Esophagus squamous epithelium (tissue), 5 donors: ENCODE measurements at places on chromosomes 11 and 22.

DNA sequence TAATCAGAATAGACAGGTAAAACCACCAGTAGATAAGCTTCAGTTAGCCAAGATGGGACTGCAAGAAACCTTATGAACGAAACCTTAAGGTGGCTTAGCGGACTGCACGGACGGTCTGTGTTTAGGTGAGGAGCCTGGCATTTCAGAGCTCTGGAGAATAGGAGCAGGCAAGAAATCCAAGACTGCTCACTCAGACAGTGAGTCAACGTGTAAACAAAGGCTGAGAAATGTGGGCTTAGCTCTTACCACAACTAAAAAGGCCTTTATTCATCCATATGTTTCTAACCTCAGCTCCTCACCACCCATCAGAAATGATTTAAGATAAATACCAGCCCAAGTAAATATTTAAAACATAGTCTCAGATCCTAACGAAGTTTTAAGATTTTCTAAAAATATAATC lies 657.7 kb downstream of the OPCML start:
- no peaks in the 10 kb centered on the region for H3K36me3 ChIP-seq
- DNase-seq: no peak
- H3K27ac ChIP-seq: no peak overlapping the region
- H3K4me3 ChIP-seq: no peak overlapping the region
- no peaks in the 10 kb centered on the region for H3K4me1 ChIP-seq

- H3K4me3 ChIP-seq: no peak overlapping the region
- no peaks in the 10 kb centered on the region for H3K36me3 ChIP-seq
- H3K27ac ChIP-seq: no peak overlapping the region
- no peaks in the 10 kb centered on the region for H3K27me3 ChIP-seq
- no peaks in the 10 kb centered on the region for H3K4me1 ChIP-seq
Measured at GRCh38 chr11:130330101-130330684, 15.5 kb upstream of the ZBTB44 start.

GRCh38 chr11:93704237-93704636 lies 37.1 kb downstream of the TAF1D start:
- H3K4me3 ChIP-seq: no peak overlapping the region
- no peak overlapping the region for H3K27ac ChIP-seq
- no peaks in the 10 kb centered on the region for H3K4me1 ChIP-seq
- no peak for DNase-seq

GRCh38 chr11:65919573-65920371 lies 546 bp downstream of the DRAP1 start:
- DNase-seq: no peak
- H3K4me1 ChIP-seq: peaks cover 73% of the 10 kb centered on the region
- H3K36me3 ChIP-seq: no peaks in the 10 kb centered on the region
- peak overlapping the region; percentile 89 for H3K4me3 ChIP-seq
- peak overlapping the region; percentile 99 for H3K27ac ChIP-seq

DNA sequence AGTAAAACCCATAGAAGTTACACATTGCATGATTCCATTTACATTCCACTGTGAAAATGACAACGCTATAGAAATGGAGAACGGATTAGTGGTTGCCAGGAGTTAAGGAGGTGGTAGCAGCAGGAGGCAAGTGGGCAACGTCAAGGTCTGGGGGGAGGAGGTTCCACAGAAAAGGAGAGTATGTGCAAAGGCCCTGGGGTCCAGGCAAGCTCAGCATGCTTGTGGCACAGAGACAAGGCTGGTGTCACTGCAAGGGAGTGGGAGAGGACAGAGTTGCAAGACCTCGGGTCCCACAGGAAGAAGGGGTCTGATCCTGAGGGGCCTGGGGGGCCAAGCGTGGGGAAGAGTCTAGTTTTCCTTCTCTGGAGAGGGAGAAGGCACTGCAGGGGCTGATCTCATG lies 240.8 kb downstream of the MN1 start:
- no peak for DNase-seq
- no peak overlapping the region for H3K27ac ChIP-seq
- no peaks in the 10 kb centered on the region for H3K4me1 ChIP-seq

GRCh38 chr11:36492724-36493304 lies 17.3 kb downstream of the TRAF6 start:
- H3K27ac ChIP-seq: no peak overlapping the region
- no peak overlapping the region for H3K4me3 ChIP-seq
- H3K27me3 ChIP-seq: no peaks in the 10 kb centered on the region
- no peak for DNase-seq
- peaks cover 4% of the 10 kb centered on the region for H3K4me1 ChIP-seq
- H3K36me3 ChIP-seq: peaks cover 17% of the 10 kb centered on the region

DNA sequence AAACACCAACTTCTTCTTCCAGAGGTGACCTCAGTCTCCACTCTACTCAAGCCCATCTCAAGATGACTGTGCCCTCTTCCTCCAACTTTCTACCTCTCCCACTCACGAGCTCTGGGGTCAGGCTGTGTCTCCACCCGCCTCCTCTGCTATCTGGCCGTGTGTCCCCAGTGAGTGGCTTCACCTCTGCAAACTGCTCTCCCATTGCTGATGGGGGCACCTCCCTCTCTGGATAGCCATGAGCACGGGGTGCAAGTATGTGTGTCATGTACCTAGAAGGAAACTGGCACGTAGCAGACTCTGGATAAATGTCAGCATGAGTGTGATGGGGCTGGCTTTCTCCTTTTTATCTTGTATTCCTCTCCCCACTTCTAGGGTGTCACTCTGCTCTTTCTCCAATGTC lies 18.3 kb upstream of the RAC2 start:
- no peak overlapping the region for H3K27ac ChIP-seq
- DNase-seq: no peak
- H3K27me3 ChIP-seq: no peaks in the 10 kb centered on the region
- H3K36me3 ChIP-seq: no peaks in the 10 kb centered on the region
- H3K4me3 ChIP-seq: no peak overlapping the region

DNA sequence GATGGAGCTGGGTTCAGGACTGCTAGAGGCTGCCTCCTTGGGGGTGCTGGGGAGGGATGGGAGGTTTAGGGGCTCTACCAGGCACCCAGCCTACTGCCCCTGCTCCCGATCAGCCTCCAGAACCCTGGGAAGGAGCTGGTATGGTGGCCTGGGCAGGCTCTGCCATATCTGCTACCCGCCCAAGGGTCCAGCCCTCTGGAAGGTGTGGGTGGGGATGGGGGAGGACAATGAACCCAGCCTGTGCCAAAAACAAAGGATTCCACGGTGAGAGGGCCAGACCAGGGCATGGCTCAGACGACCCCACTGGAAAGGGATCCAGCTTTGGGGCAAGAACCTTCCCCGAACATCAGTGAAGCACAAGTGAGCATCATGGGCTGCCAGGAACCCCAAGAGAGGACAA lies 3.0 kb downstream of the CASTOR1 start:
- no peaks in the 10 kb centered on the region for H3K27me3 ChIP-seq
- peaks cover 7% of the 10 kb centered on the region for H3K36me3 ChIP-seq
- no peak overlapping the region for H3K27ac ChIP-seq
- DNase-seq: no peak
- H3K4me3 ChIP-seq: no peak overlapping the region
- H3K4me1 ChIP-seq: peaks cover 24% of the 10 kb centered on the region

GRCh38 chr11:68813773-68814172 lies 27.9 kb downstream of the CPT1A start:
- peaks cover 12% of the 10 kb centered on the region for H3K4me1 ChIP-seq
- peaks cover 73% of the 10 kb centered on the region for H3K36me3 ChIP-seq
- H3K27ac ChIP-seq: no peak overlapping the region
- H3K4me3 ChIP-seq: no peak overlapping the region
- no peaks in the 10 kb centered on the region for H3K27me3 ChIP-seq

DNA sequence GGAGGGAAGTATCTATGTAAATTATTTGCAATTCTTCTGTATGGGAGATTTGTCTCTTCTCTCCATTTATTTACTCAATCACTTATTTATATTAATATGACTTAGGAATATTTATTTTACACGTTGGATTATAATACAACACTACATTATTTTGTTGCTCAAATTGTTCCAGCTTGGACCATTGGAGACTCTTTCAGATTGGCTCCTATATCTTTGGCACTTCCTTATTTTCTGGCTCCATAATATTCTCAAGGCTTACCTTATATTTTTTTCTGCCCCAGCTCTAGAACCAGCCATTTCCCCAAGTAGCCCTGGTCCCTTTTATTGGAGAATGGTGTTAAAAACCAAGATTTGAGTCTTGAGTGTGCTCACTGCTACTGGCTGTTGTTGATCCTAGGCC lies 101.9 kb downstream of the LRRC32 start:
- no peaks in the 10 kb centered on the region for H3K36me3 ChIP-seq
- no peak for DNase-seq
- no peaks in the 10 kb centered on the region for H3K27me3 ChIP-seq
- no peak overlapping the region for H3K4me3 ChIP-seq
- H3K4me1 ChIP-seq: no peaks in the 10 kb centered on the region
- no peak overlapping the region for H3K27ac ChIP-seq

GRCh38 chr22:25402501-25403283 lies 161.8 kb upstream of the GRK3 start:
- DNase-seq: no peak
- H3K4me3 ChIP-seq: no peak overlapping the region
- H3K36me3 ChIP-seq: no peaks in the 10 kb centered on the region
- peak overlapping the region; percentile 93 for H3K27ac ChIP-seq

DNA sequence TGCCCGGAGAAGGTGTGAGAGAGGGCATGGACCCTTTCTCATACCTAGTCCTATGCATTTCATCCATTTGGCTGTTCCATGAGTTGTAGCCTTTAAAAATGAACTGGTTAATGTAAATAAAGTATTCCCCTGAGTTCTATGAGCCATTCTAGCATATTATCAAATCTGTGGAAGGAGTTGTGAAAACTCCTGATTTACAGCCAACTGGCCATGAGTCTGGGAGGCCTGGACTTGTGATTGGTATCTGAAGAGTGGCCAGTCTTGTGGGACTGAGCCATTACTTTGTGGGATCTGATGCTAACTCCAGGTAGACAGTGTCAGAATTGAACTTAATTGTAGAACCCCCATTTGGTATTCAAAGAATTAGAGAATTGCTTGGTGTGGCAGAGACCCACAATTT lies 48.4 kb downstream of the FAM118A start:
- H3K36me3 ChIP-seq: no peaks in the 10 kb centered on the region
- H3K4me3 ChIP-seq: no peak overlapping the region
- peak overlapping the region; percentile 2 for H3K27ac ChIP-seq
- H3K27me3 ChIP-seq: no peaks in the 10 kb centered on the region

DNA sequence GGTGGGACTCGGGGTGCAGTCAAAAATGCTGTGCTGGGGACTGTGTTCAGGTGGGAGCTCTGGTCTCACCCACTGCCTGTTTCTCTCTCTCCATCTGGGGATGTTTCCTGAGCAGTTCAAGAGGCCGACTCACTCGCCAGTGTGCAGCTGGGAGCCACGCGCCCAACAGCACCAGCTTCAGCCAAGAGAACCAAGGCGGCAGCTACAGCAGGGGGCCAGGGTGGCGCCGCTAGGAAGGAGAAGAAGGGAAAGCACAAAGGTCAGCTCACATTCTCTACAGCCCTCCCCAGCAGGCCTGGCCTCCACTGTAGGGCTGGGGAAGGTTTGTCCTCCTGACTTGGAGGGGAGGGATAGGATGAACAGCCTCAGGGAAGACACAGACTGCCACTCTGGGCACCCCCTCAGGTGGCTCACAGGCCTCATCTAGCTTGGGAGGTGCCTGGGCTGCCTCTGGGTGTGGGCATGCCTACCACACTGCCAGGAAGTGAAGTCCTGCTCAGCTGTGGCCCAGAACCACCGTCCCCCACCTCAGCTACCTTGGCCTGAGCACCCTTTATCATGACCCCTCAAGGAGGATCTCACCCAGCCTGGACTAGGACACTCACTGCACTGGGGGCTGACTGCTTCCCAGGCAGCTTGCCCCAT lies 13.0 kb downstream of the TUB start:
- peaks cover 14% of the 10 kb centered on the region for H3K36me3 ChIP-seq
- no peaks in the 10 kb centered on the region for H3K27me3 ChIP-seq
- DNase-seq: no peak
- peaks cover 28% of the 10 kb centered on the region for H3K4me1 ChIP-seq
- H3K27ac ChIP-seq: no peak overlapping the region
- no peak overlapping the region for H3K4me3 ChIP-seq

GRCh38 chr11:113884361-113884836 lies 9.0 kb upstream of the USP28 start:
- H3K4me3 ChIP-seq: no peak overlapping the region
- no peak for DNase-seq
- no peaks in the 10 kb centered on the region for H3K4me1 ChIP-seq
- H3K27me3 ChIP-seq: no peaks in the 10 kb centered on the region
- no peaks in the 10 kb centered on the region for H3K36me3 ChIP-seq

GRCh38 chr11:18329196-18329870 lies 7.0 kb downstream of the GTF2H1 start:
- DNase-seq: no peak
- H3K36me3 ChIP-seq: peaks cover 7% of the 10 kb centered on the region
- no peaks in the 10 kb centered on the region for H3K27me3 ChIP-seq
- H3K27ac ChIP-seq: peak overlapping the region; percentile 45

DNA sequence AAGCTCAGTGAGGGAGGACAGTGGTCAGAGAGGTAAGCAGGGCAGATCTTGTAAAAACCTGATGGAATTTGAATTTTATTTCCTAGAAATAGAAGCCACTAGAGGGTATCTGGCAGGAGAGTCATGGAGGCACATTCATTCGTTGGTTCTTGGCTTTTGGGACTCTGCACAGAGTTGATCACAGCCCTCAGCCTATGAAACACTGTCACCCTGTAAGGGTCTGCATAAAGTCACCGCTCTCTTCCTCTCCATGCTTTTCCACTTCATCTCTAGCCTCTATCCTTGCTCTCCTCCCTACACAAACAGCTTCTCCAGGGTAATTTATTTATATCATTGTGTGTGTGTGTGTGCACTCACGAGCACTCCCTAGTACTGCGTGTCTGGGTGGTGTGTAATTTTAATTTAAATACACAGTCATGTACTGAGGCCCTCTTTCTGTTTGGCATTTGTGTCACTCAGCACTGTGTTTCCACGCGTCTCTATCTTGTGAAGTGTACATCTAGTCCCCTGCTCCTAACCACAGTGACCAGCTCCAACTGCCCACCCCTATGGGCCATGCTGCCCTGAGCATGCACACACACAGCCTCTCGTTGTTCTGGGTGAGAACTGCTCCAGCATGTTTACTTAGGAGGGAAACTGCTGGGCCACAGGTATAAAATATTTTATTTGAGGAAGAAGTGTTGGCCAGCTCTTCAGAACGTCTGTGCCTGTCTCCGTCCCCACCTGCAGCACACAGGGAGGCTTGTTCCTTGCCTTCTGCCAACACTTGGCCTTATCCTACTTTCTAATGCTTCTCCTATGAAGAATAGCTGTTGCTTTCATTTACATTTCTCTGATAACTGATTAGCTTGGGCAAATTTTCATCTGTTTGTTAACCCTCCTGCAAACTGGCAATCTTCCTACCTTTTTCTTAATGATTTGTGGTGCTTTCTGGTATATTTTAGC lies 4.5 kb downstream of the KCNQ1OT1 start:
- H3K27me3 ChIP-seq: no peaks in the 10 kb centered on the region
- H3K36me3 ChIP-seq: no peaks in the 10 kb centered on the region
- no peak overlapping the region for H3K27ac ChIP-seq
